ENCODE measurements at places on chromosomes 1 and 21. TPM values are rescaled to one million over a fixed set of nuclear protein-coding genes. Genes with fewer than 3 reads are reported as not detected.

Gene NBL1
- 47.3 TPM for total RNA-seq

Gene MAP3K21
- 0.27 TPM for total RNA-seq

Gene OR2T11
- not detected for total RNA-seq

Gene KIRREL1
- total RNA-seq: 49.6 TPM

Gene BTBD8
- 1.8 TPM for total RNA-seq

Gene COL11A1
- 0.09 TPM for total RNA-seq

Gene KCNE2
- not detected for total RNA-seq

Data from endothelial cell of coronary artery (primary cell).